ENCODE measurements at places on chromosomes 16 and 17.
A peak's percentile ranks its signal among the peaks of the same experiment; 100 is the strongest.

DNA sequence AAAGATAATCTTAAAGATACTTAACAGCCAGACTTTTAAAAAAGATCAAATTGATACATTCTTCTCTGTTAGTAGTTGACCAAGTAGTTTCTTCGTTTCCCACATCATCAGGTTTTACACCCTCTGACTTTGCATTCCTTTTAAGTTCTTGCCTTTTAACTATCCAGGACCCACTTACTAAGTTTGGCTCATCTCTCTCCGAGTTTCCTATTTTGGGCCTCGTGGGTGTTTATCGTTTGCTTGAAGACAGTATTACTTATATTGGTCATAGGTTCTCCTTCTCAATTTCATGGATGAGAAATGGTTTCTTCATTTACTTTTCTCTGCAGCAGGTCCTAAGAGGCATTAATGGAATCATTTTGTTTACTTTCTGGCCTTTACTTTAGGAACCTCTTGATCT lies 43.2 kb downstream of the RPA1 start:
- no peak for DNase-seq

GRCh38 chr16:87432330-87432915 lies 40.3 kb downstream of the MAP1LC3B start:
- DNase-seq, result no peak

DNA sequence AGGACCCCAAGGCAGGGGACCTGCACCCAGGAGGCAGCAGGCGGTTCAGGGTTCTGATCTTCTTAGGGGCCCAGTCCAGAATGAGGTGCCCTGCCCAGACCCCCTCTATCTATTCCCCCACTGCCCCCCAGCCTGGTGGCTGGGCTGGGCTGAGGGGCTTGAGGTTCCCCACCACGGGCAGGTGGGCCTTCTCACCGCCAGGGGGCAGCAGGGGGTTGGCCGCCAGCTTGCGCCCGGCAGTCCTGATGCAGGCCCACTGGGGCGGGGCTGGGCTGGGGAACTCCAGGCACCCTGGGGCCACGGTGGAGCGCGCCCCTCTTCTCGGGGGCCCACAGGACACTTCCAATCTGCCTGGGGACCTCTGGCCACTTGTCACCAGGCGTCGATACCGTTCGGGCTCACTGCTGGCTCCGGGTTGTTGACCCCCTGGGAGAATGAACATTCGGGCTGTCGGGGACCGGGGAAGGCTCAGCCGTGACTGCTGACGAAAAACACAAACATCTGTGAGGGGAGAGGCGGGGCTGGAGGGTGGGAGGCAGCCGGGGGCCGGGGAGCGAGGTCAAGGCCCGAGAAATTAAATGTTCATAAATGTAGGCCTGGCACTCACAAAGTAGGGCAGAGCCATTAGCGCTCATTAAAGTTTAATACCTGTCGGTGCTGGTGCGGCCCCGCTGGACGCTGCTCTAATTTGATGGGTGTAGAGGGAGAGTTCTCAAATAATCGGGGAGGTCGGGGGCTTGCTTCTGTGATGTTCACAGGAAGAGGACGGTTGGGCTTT lies 219.3 kb upstream of the GSE1 start:
- DNase-seq, result no peak

GRCh38 chr16:86232496-86232895 lies 277.8 kb upstream of the FOXF1 start:
- no peak for DNase-seq

DNA sequence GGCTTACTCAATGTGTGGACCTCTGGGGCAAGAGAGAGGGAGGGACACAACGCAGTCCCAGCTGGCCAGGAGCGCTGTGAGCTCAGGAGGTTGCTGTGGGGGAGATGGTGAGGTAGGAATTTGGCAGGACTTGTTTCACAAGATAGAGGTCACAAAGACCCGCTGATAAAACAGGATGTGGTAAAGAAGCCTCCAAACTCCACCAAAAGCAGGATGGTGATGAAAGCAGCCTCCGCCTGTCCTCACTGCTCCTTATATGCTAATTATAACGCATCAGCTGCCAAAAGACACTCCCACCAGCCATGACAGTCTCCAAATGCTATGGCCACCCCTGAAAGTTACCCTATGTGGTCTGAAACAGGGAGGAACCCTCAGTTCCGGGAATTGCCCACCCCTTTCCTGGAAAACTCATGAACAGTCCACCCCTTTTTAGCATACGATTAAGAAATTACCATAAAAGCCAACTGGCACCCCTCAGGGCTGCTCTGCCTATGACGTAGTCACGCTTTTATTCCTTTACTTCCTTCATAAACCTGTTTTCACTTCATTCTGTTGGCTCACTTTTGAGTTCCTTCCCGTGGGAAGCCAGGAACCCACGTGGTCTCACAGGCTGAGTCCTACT lies 5.3 kb upstream of the EIF4A3 start:
- peak; percentile 44 for DNase-seq

GRCh38 chr16:86707171-86707570 lies 128.8 kb downstream of the FOXL1 start:
- no peak for DNase-seq

DNA sequence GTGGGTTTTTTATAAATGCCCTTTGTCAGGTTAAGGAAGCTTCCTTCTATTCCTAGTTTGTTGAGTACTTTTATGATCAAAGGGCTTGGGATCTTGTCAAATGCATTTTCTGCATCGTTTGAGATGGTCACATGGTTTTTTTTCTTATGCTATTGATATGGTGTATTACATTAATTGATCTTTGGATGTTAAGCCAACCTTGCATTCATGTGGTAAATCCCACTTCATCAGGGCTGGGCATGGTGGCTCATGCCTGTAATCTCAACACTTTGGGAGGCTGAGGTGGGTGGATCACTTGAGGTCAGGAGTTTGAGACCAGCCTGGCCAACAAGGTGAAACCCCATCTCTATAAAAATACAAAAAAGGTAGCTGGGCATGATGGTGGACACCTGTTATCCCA lies 30.8 kb upstream of the ATP2A3 start:
- DNase-seq, result no peak

GRCh38 chr17:34883106-34884000 lies 77.9 kb downstream of the CCT6B start:
- no peak for DNase-seq

- DNase-seq, result no peak
These were observed 567 bp downstream of the UBB start for GRCh38 chr17:16381496-16381820.

GRCh38 chr17:40903129-40903847 lies 18.2 kb upstream of the KRT20 start:
- DNase-seq, result no peak

DNA sequence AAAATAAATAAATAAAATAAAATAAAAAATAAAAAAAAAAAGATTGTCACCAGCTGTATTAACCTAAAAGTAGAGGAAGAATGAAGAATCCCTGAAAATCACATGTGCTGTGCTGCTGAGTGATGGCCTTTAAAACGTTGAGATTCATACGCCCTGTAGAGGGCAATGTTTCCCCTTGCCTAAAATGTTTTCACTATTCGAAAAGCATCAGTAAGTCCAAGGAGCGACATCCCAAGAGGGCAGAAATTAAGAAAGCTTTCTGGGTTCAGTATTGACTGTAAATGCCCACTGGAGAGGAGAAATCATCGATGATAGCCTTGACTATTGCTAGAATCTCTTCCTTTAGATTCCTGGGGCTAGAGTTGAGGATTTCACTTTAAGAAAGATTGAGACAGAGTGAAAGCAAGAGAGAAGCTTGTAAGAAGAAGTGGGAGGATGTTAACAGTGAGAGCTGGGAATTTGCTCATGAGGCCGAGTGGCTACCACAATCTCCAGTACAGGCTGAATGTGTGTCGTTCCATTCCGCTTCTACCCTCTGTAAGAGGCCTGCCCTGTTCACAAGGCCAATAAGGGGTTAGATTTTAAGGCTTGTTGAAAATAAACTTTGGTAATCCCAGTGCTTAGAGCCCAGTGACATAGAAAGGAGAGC lies 170.8 kb upstream of the FAM20A start:
- DNase-seq, result peak; percentile 76

DNA sequence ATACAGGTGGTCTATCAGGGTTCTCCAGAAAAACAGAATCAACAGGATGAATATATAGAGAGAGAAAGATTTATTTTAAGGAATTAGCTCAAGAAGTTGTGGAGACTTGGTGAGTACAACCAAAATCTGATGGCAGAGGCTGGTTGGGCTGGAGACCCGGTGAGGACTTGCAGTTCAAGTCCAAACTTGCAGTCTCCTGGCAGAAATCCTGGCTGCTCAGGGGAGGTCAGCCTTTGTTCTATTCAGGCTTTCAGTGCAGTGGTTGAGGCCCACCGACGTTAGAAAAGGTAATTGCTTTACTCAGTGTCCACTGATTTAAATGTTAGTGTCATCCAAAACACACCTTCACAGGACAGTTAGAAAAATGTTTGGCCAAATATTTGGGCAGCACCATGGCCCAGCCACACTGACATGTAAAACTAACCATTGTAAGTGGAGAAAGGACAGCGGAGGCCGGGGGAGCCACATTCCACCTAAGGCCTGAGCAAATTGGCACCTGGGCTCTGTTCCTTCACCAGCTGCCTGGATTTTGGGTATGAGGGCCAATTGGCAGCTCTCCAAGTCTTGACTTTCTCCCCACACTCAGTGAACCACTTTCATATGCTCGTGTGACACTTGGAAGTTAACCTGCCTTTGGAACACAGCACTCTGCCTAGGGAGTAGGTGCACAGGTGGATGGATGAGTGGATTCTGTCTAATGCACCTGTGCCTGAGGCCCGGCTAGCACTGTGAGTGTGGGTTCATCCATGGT lies 54.7 kb downstream of the CACNG5 start:
- no peak for DNase-seq

GRCh38 chr17:79815836-79816461 lies 19.1 kb upstream of the CBX8 start:
- DNase-seq, result no peak

DNA sequence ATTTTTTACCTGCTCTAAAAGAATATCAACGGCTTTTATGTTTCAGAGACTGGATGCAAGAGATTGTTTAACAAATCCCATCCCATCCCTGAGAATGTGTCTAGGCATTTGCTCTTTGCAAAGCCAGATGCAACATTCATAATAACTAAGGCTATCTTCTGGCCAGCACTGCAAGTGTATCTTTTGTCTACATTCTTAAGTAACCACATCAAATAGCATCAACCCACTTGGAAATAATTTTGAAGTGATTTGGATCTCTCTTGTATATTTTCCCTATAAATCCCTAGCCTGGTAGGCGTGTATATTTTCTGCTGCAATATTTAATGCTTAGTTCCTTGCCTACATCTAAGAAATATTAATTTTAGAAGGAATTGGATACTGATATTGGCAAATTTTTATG lies 64.3 kb downstream of the PIGL start:
- no peak for DNase-seq

DNA sequence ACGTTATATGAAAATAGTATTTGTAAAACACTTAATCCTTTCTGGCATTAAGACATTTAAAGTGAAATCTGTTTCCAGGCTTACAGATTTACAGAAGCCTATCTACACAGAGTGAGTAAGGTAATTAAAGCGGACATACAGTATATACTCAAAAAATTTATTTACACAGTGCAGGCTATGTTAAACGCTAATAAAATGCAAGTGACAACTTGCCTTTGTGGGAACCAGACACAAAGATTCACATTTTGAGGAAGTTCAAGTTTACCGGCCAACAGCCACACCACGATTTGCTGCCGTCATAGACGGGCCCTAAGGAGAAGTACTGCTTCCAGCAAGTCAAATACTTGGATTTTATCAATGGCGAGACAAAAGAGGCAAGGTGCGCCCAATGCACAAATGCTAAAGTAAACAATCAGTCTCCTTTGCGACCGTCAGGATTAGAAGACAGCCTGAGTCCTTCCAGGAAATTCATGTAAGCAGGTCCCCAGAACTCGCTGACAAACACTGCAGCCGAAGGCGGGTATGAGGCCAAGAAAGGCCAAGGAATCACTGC lies 801 bp downstream of the VPS35 start:
- peak; percentile 77 for DNase-seq

GRCh38 chr17:18921485-18921884 lies 30.5 kb upstream of the SLC5A10 start:
- DNase-seq, result no peak

DNA sequence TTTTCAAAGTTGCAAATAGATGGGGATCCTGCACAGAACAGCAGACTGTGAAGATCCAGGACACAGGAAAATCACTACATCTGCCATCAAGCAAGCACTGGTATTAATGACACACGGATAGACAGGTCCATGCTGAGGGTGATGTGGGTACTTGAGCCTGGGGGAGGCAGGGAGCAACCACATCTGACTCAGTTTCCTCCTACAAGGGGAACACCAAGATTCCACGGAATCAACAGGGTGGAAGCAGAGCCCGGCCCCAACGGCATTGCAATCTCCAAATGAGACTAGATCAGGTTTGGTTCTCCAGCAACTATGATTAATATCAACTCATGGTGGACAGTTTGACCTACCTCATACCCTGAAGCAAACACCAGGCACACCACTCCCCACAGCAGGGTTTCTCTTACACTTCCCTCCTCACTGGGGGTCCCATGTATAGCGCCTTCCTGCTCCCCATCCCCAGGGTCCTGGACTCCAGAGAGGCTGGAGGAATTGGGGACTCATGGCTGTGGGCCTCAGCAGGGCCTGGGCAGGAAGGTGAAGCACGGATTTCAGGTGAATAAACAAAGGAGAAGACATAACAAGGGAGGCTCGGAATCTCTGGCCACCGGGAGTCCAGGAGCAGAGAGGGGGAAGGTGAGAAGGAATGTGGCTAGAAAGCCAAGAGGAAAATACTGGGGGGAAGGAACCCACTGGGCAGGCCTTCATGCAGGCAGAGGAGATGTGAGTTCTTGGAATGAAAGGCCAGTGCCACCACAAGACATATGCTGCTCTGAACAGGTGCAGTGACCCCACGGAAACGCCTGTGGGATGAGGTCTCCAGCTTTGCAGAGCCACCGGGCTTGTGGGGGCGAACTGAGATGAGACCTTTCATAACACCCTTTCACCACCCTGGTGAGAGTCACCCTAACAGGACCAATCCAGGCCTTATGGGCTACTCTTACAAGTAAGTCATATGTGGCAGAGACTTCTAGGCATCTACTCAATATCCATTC lies 29.5 kb upstream of the PIK3R6 start:
- DNase-seq, result no peak

DNA sequence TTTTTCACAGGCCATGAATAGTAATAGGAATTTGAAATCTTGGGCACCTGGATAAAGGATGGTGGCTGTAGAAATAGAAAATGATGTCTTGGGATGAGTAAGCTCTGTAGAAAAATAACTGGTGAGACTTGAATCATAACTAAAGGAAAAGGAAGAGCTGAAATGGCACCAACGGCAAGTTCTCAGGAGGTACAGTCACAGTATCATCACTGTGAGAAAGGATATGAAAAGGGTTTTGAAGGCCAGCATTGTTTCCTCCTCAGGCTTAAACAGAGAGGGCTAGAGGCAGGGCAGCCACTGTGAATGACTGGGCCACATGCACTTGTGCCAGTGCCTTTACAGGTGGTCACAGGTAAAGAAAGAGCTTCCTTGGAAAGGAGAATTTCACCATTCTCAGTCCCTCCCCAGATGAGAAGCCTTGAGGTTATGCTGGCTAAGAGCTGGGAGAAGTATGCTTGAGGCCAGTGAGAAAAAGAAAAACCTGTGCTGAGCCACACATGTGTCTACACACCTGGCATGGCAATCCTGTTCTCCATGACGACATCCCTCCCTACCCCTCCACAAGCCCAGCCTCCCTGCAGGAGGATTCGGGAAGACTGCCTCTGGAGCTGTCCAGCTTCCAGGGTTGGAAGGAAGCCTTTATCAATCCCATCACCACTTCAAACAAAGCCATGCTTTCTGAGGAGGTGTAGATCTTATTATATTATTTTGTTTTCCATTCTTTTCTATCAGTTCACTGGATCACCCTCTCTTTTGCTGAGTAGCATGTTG lies 3.8 kb upstream of the ANKFN1 start:
- DNase-seq, result no peak

Data from AML-193 (cell line).